A549 treated with RU486 at 1 μM for 4 hours (cell line): ENCODE measurements at places on chromosomes 3 and 15. TPM values are rescaled to one million over a fixed set of nuclear protein-coding genes. Genes with fewer than 3 reads are reported as not detected.

Gene SLC28A1
- 0.07 TPM in 1 of 5 replicates, not detected in the others for total RNA-seq

Gene ARGFX
- not detected in 5 replicates for total RNA-seq

Gene STX19
- not detected in 5 replicates for total RNA-seq

Gene BFSP2
- not detected in 5 replicates for total RNA-seq

Gene GRAMD1C
- total RNA-seq: 0.23 to 1.2 TPM (median 0.31 TPM) in 4 of 5 replicates, not detected in the other

Gene MCTP2
- not detected in 5 replicates for total RNA-seq

Gene CHL1
- total RNA-seq: not detected in 5 replicates
